Astrocyte of the cerebellum (primary cell): ENCODE measurements at places on chromosomes 6 and 20.
A peak's percentile ranks its signal among the peaks of the same experiment; 100 is the strongest.

GRCh38 chr6:149060300-149060984 is 257.1 kb upstream of the TAB2 start:
- DNase-seq: no peak

GRCh38 chr6:74015427-74015826 is 319.4 kb downstream of the CD109 start:
- no peak for DNase-seq

GRCh38 chr6:165686596-165687365 is 23.7 kb upstream of the PDE10A start:
- DNase-seq: no peak

GRCh38 chr20:49878977-49879376 is 36.4 kb downstream of the SPATA2 start:
- no peak for DNase-seq

- no peak for DNase-seq
These were observed 19.4 kb downstream of the PFDN4 start for GRCh38 chr20:54227241-54227640.

GRCh38 chr20:47502271-47503239 is 868 bp downstream of the NCOA3 start:
- DNase-seq: peak; percentile 11

DNA sequence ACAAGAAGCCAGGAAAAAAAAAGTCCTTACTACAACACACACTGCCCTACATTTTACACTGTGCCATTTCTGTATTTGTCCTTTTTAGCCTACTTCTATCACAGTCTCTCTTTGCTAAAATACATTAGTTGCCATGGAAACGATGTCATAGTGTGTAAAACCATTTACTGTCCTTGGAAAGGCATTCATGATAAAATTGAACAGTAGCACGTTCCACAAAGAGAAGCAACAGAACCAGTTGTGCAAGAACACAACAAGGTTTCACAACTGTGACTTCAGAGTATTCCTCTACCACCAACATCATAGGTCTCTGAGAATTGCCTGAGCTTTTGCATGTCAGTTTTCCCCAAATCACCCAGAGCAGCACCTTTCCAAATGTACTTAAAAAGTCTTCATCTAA is 20.5 kb downstream of the FYN start:
- no peak for DNase-seq

DNA sequence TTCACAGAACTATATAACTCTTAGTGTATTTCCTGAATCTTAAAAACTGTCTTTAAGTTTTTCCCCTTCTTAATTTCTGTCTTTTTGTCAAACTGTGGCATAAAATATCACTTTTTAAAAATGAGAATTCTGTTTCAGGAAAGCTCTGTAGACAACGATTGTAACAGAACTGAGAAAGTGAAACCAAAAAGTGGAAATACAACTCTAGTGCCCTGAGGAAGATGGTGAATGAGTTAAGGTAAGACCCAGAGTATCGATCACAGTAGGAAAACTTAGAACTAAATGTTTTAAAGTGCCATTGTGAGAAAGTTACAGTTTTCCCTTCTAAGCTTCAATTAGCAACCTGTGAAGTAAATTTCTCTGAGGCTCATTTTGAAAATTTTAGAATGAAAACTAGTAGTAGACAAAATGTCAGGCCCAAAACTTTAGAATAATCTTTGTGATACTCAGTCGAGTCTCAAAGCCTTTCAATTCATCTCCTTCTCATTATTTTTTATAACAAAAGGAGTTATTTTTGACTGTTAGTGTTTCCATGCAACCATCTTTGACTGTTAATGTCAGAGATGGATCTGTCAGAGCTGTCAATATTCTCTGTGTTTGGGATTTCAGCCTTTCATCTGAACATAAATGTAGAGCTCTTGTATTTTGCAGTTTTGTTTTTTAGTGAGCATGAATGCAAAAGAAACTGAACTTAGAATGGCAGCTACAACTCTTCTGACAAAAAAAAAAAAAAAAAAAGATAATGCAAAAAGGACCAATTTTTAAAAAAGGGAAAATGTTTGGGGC is 19.0 kb upstream of the TRDN start:
- DNase-seq: no peak

- no peak for DNase-seq
These were observed 9.1 kb downstream of the HIVEP2 start for GRCh38 chr6:142935553-142936517.

GRCh38 chr6:408599-409102 is 17.1 kb downstream of the IRF4 start:
- no peak for DNase-seq

GRCh38 chr20:49863666-49864065 is 51.0 kb downstream of the SLC9A8 start:
- DNase-seq: no peak

DNA sequence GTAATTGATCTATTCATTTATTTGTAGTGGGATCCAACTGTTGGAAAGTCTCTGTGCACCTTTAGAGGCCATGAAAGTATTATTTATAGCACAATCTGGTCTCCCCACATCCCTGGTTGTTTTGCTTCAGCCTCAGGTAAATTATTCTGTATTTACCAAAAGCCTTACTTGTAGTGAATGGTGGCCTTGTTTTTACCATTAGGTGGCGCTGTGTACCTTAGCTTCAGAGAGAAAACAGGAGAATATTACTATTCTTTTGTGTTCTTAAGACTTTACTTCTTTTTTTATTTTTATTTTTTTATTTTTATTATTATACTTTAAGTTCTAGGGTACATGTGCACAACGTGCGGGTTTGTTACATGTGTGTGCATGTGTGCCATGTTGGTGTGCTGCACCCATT is 23.7 kb downstream of the PEX7 start:
- DNase-seq: peak; percentile 53

- peak; percentile 65 for DNase-seq
These were observed 107.3 kb downstream of the GMPR start for GRCh38 chr6:16345449-16346330.

DNA sequence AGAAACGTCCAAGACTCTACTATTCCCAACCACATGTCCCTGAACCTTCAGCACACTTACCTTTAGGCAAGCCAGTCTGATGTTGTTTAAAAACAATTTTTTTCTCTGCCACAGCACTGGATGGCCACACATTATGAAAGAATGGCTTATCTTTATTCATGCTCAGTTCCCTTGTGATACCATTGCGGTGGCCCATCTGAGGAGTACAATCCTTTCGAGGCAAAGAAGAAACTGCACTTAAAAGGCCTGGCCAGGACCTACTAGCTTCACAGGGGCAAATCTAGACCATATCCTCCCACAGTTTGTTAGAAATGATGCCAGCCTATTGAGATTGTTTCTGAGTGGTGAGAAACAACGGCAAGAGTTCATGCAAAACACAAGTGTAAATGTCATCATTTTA is 88.4 kb upstream of the PLEKHG1 start:
- DNase-seq: no peak

DNA sequence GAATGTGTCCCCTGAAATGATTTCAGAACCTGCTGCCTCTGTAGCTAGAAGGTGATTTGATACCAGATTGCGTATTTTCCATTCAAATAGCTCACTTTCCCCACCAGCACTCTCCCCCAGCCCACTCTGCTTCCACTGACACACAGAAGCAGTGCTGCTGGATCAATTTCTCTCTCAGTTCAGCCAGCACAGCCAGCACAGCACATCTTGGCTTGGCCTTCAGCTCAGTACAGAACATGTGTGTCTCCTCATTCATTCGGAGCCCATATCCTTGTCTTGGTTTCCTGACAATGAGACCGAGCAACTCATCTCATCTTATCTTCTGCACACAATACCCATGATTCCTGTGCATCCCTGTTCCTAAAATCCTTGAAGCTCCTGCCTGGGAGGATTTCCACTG is 33.8 kb upstream of the CD83 start:
- DNase-seq: no peak
